ENCODE measurements at places on chromosomes 7 and 10.

DNA sequence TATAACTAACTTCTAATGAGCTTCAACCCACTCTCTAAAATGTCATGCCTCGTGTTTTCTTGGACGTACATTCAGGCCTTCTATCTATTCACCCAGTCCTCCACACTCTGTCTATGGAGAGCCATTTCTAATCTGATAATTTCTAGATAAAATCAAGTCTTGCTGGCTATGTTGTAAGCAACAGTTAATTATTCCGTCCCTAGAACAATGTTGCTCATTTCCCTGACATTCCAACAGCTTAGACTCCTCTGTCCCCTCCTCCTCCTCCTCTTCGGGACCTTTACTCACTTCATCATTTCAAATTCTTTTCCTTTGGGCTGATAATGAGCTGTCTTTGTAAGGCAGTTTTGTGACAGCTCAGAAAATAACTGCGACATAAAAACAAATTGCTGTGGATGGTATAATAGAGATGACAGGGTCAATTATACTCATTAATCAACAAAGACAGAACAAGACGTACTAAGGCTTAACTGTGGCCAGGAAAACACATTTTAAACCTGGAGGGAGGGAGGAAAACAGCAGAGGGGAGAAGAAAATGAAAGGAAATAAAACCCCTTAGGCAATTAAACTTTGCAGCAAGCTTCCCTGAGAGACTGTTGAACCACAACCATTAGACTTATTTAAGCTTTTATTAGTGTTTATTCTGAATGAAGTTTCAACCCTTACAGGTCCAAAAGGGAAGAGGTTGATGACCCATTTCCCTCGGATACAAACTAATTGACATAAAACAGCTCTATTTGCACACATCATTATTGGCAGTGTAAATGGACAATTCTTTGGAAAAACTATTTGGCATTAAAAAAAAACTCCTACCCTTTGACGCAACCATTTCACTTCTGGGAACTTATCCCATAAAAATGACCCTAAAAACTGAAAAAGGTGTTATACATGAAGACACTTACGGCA, 179.1 kb downstream of the SFMBT2 start:
- DNase-seq, result no peak

GRCh38 chr7:37916017-37916672, 472 bp downstream of the SFRP4 start:
- no peak for DNase-seq

- DNase-seq, result no peak
Observed at GRCh38 chr10:132482090-132482800, 55.3 kb upstream of the INPP5A start.

DNA sequence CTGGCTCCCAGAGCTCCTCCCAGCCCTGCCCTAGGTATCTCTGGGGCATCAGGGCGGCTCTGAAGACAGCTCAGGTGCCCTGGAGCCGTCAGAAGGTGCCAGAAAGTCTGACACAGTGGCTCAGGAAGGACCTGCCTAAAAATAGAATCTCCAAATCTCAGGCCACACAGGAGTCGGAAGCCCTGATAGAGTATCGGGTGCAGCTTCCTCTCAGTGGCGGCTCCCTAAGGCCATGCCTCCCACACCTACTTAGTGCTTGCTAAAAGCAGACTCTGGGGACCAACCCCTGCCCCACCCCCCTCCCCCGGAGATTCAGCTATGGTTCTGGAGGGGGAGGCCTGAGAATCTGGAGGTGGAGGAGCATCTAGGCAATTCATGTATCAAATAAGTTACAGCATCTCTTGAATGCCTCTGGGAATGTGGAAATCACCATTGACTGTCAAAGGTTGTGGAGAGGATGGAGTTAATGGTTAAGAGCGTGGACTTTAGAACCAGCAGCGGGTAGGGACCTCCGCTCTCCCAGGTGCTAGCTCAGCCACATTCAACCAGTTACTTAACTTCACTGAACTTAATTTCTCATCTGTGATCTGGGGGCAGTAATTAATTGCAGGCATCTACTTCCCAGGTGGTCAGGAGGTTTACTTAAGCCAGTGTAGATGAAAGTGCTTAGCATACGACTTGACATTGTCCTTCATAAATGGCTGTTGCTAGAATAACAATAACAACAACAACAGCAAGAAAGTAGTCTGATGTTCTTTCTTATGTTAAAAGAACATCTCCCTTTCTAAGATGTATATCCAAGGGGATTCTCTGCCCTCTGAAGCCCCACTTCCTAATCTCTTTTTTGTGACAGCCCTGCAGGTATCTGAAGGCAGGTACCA, 38.6 kb upstream of the MXI1 start:
- DNase-seq, result no peak

DNA sequence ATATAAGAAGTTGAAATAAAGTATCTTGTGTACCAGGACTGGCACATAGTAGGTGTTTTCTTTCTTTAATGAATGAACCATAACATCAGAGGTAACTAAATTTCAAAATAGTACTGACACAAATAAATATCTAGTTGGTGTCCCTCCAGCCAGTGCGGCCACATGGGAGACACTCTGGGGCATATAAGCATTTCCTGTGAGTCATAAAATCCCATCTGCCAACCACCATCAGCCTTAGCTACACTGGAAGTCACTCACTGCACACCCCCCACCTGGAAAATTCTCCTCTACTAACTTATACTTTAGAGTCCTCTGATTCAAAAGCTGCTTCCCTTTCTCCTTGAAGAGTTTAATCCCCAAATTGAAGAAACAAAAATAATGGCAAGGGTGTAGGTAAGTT, 32.5 kb downstream of the DYDC1 start:
- DNase-seq, result no peak

DNA sequence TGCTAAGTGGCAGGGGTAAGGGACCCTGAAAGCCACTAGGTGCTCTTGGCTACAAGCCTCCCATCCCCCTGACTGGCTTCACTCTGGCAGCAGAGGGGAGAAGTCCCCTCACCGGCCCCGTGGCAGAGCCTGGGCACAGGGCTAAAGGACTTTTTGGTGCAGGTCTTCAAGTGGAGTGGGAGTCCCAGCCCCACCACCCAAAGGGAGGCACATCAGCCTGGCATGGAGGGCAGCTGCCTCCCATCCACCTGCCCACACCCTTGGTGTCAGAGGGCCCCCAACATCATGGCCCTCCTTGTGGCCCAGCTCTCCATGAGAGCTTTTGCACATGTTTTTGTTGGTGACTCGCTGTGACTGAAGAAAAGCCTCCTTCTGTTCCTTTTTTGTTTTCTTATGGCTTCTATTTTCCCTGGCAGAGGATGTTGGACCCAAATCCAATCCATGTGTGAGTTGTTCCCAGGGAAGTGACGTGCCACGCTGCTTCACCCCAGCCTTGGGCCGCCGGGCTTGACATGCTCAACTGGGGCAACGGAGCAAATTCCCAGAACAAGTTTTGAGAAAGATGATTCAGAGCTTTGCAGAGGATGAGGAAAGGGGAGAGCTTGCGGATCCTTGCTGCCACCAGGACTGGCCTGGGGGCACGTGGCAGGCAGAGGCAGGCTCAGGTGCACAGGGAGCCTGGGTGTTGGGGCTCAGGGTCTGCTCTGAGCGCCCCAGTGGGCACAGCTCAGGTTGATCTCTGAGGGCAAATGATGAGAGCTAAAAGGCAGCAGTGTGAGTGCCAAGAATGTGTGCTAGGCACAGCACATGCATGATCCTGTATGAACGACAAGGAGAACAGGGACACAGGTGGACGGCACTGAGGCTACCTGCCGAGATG, 1.9 kb upstream of the AEBP1 start:
- DNase-seq, result no peak

- DNase-seq, result no peak
Observed at GRCh38 chr10:129193148-129193547, 273.9 kb upstream of the MGMT start.

DNA sequence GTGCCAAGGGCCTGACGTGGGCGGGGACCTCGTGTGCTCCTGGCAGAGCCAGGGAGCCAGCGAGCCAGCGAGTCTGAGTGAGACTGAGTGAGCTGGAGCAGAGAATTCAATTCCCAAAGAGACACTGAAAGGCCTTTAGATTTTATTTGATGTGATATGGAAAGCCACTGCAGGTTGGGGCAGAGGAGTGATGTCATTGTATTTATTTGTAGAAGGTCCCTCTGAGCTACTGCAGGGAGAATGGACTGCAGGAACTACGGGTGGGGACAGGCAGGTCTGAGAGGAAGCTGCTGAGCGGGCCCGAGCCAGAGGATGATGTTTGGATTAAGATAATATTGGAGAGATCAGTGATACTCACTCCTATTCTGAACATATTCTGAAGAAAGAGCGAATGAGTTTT, 445.8 kb upstream of the ANKRD30A start:
- no peak for DNase-seq

GRCh38 chr7:73717025-73717807, 2.3 kb downstream of the STX1A start:
- no peak for DNase-seq

DNA sequence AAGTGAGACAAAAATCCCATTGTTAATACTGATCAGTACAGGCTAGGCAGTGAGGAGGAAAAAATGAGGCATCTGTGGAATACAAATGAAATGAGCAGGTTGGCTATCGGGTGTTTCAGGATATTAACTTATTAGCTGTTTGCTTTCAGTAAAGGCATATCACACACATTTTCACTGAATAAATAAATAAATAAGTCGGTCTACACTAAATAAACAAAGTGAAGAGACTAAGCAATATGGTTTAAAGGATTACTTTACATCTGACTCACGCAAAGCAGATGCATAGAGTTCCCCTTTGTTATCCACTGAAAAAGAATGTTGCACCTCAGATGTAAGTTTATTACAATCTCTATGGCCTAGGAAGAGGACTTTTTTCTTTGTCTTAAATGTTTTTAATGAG, 6.3 kb upstream of the SEMA3A start:
- DNase-seq, result no peak

DNA sequence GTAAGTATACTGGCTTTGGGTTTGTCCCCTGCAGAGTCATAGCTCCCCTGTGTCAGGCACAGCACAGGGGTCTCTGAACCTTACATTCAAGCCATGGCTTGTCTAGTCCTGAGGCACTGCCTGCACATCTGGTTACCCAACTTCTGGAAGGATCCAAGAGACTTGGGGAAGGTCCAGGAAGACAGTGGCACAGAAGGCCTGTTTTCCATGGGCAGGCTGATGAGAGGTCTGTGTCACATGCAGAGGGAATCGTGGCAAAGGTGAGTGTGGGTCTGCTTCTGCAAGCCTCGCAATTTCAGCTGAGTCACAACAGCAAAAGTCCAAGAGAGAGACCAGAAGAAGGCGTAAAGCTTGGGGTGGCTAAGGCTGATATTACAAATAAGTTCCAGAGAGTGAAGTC, 28.4 kb upstream of the BMPR1A start:
- no peak for DNase-seq

GRCh38 chr7:151426441-151426903, 13.5 kb downstream of the CRYGN start:
- no peak for DNase-seq

GRCh38 chr10:71819985-71820384, 31.1 kb downstream of the PSAP start:
- DNase-seq, result no peak

DNA sequence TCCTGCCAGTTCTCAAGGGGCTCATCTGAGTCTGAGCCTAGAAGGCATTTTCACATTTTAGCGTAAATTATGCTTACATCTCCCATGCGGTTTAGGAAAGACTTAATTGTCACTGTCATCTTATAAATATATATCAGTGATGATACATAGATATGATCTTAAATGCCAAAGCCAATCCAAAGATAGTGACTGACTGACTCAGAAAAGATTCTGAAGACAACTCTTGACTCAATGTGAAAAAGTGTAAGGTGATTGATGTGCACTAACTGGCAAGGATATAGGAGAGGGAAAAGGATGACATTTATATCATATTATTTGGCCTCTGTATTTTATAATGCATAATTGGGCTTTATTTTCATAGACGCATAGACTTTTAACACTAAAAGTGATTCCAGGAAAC, 84.9 kb upstream of the LRRN3 start:
- no peak for DNase-seq

DNA sequence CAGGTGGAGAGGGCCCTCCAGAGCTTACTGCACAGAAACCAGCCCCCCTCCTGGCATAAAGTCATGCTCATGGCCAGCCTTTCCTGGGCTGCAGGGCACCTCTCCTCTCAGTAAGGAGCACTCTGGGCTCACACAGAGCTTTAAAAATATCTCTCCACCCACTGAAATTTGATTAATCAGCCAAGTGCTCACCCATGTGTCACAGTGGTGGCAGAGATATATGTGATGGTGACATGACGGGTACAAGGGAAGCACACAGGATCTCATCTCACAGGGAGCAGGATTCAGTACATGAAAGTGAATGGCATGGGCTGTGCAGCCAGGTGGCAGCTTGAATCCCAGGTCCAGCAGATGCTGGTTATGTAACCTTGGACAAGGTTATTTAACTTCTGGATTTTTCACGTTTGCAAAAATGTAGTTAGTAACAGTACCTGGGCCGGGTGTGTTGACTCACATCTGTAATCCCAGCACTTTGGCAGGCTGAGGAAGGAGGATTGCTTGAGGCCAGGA, 144.8 kb downstream of the CALN1 start:
- no peak for DNase-seq

DNA sequence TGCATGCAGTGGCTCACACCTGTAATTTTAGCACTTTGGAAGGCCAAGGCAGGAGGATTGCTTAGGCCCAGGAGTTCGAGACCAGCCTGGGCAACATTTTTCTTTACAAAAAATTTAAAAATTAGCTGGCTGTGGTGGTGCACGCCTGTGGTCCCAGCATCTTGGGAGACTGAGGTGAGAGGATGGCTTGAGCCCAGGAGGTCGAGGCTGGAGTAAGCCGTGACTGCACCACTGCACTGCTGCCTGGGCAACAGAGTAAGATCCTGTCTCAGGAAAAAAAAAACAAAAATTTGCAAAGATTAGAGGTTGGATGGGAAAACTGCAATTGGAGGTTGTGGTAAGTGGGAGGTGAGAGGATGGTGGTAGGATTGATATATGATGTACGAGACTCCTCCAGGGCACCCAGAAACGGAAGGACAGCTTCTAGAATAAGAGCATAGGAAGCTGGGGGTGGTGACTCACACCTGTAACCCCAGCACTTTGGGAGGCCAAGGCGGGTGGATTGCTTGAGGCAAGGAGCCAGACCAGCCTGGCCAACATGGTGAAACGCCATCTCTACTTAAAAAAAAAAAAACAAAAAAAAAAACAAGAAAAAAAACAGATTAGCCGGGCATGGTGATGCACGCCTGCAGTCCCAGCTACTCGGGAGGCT, 19.1 kb upstream of the PARP12 start:
- DNase-seq, result no peak

GRCh38 chr10:3763852-3764625, 21.0 kb downstream of the KLF6 start:
- DNase-seq, result no peak

GRCh38 chr10:11678074-11678793, 63.9 kb upstream of the ECHDC3 start:
- DNase-seq, result no peak

- DNase-seq, result no peak
Observed at GRCh38 chr7:135291809-135292253, 58.2 kb downstream of the STRA8 start.

- DNase-seq, result no peak
Observed at GRCh38 chr7:90580051-90580450, 16.1 kb upstream of the CDK14 start.

All from stimulated activated CD4-positive, alpha-beta T cell treated with anti-CD3 and anti-CD28 coated beads, TNF-alpha, amount 100 ng/mL, for 24 hours (primary cell).